ENCODE measurements at places on chromosomes 3 and 15.
A peak's percentile ranks its signal among the peaks of the same experiment; 100 is the strongest.

DNA sequence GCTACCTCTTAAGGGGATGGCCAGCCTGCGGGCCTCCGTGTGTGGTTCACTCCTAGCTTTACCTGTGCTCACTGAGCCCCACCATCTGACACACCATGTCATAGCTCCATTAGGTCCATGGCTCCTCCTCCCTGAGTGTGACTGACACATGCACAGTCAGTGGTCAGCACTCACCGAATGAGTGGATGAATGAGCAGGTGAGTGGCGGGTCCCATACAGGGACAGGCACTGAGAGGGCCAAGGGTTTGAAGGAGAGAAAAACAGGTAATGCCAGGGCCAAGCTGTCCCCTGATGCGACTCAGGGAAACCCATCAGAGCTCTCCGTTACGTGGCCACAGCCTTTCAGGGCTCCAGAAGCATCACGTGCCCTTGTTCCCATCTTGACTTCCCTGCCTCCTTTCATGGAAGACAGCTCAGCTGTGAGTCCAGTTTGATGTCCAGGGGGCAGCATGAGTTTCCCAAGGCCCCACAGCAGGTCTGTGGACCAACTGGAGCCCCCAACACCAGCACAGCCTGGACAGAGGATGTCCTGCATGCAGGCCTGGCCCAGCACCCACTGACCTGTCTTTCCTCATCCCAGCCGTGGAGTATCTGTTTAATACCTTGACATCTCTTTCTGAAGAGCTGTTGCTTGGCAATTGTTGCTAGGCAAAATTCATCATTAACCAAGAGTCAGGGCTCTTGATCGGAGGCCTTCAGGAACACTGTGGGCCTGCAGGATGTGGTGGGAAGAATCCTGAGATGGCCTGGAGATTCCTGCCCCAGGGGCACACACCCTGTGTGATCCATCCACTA is 84.4 kb downstream of the PLXNA1 start:
- no peak for DNase-seq

- DNase-seq = peak; percentile 77
These were observed 87.0 kb downstream of the KLHL25 start for GRCh38 chr15:85707519-85708338.

GRCh38 chr15:73313861-73314260 is 54.9 kb downstream of the HCN4 start:
- no peak for DNase-seq

DNA sequence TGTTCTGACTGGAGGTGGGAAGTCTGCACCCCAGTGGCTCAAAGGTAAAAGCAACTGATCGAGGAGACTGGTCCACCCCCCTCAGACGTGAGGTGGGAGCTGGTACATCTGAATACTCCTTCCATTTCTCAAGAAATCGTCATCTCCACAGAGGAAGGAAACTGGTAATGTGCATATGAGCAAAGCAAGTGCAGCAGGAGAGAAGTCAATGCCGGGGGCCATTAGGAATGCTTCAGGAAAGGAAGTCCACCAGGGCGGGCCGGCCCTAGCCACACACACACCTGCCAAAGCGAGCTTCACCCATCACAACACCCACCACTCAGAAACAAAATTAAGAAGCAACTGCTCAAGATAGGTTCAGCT is 8.5 kb downstream of the TBC1D2B start:
- DNase-seq = peak; percentile 59

DNA sequence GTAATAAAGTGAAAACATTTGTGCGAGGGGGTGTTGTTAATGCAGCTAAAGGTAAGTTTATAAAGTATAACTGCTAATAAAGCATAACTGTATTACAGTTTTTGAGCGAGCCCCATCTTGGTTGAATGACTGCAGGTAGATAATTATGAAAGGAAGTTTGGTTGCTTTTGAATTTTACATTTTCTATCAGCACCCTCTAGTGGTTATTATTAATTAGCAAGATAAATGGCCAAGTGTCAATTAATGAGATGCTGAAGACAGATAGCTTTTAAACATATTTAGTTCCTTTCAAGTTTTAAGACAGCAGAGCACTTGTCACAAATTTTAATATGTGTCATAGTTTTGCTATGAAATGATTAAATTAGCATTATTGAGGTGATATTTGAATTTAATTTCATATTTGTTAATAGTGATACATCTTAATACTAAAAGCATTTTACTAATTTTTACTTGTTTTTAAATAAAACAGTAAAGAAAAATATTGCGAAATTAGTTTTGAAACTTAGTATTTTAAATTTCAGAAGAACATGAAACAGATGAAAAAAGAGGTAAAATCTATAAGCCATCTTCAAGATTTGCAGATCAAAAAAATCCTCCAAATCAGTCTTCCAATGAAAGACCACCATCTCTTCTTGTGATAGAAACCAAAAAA is 15.1 kb downstream of the U2SURP start:
- DNase-seq = peak; percentile 51

DNA sequence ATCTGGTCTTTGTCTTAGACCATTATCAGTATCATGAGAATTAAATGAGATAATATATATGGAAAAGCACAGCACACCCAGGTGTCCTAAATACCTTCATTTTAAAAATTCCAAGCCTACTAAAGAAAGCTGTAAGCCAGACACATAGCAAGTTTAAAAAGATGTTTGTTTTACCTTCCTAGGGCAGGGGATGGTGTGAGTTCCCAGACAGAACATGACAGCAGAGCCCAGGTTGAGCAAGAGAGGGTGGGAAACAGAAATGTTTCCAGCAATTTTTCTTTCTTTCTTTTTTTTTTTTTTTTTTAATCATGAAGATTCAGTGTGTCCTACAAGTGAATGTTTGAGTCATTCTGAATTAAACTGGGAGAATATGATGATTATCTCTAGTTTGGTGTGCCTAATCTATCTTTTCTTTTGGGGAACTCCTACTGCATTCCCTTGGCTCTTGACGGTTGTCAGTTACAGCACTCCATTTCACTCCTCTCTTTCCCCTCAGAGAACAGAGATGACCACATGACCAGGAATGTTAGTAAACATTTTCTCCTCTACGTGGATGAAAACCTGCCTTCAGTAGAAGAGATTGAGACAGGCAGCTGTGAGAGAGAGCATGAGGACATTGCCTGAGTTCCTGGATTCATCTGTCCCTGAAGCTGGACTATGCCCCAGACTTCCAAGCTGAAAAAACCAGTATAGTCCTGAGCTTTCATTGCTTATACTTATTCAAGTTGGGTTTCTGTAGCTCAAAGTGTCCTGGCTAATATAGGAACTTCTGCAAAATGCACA is 54.5 kb upstream of the ARL14 start:
- no peak for DNase-seq

DNA sequence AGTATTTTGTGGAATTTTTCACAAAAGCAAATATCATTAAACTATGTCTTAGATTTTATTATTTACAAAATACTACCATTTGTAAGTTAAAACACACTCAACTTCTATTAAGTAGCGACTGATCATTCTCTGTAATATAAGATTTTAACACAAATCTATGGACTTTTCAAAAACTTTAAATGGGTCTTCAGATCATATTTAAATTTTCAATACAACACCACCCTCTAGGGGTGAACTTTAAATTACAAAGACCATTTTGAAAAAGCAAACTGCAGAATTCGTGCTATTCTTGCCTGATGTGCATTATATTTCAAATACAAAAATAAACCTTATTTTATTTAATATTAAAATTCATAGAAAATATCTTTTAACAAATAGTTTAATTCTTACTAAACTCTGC is 8.2 kb upstream of the VGLL4 start:
- peak; percentile 59 for DNase-seq

GRCh38 chr3:98780343-98780742 is 17.2 kb downstream of the ST3GAL6 start:
- DNase-seq = no peak

- DNase-seq = no peak
These were observed 891.1 kb downstream of the TUSC7 start for GRCh38 chr3:117600666-117601065.

DNA sequence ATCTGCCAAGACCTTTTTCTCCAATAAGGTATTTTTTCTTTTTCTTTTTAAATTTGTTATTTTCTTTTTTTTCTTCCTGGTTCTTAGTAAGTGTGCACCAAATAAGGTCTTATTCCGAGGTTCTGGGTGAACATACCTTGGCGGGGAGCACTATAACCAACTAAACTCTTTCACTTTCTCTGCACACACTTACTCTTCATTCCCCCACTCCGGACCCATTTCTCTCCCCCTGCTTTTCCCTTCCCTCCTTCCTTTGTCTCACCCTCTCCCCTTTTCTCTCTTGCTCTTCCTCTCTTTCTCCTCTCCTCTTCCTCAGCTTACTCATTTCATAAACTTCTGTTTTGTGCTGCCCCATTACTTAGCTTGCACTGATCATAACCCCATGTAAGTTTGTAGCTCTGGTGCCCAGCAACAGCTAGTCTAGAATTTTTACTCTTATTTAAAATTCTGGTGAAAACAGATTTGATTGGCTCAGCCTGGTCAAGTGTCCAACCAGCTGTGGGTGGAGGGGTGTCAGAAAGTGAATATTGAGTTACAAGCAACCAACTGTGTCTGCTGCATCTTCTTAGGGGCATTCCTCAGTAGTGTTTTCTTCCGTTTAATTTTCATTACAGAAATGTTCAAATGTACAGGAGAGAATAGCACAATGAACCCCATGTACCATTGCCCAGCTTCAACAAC is 297.5 kb downstream of the SHQ1 start:
- DNase-seq = no peak

- no peak for DNase-seq
These were observed 39.6 kb downstream of the MAP3K13 start for GRCh38 chr3:185402561-185402960.

GRCh38 chr3:56939834-56940233 is 120.6 kb upstream of the SPATA12 start:
- no peak for DNase-seq

DNA sequence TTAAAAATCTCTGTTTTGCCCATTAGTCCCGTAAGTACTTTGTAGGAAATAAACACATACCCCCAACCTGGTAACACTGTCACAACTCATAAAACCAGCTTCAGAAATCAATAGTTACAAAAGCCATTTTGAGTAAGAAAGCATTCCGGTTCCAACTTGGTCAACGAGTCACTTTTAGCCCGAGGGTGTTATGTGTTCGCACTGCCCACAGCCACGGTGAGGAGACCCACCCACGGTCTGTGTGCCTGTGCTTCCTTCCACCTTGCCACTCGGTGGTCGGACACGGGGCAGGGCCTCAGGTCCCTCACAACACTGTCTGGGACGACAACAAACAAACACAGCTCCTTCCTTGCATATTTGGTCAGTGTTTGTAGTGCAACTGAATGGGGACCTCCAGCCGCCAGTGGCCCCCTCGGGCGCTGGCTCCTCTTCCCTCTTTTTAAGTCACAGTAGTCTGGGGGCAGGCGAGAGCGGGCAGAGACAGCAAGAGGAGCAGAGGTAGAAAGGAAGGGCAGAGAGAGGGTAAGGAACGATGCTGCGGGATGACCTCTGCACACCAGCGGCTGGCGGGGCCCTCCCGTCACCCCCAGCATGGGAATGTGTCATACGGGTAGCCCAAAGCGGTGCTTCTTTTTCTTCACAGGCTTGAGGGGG is 5.2 kb upstream of the MUSTN1 start:
- DNase-seq = no peak

DNA sequence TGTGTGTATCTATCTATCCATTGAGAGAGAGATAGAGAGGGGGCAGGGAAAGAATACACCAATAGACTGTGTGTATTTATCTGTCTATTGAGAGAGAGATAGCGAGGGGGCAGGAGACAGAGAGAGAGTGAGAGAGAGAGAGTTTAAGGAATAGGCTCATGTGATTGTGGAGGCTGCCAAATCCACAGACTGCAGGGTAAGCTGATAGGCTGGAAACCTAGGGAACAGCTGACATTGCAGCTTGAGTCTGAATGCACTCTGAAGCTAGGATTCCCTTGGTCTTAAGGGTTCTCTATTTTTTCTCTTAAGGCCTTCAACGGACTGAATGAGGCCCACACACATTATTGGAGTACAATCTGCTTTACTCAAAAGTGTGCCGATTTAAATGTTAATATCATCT is 255.8 kb downstream of the EPHA3 start:
- no peak for DNase-seq
